ENCODE measurements at places on chromosomes 1 and 21.

- no peak for DNase-seq
These were observed 5.6 kb downstream of the SH3BGRL3 start for GRCh38 chr1:26285366-26286063.

GRCh38 chr1:64505944-64506655, 36.2 kb downstream of the CACHD1 start:
- DNase-seq = no peak

DNA sequence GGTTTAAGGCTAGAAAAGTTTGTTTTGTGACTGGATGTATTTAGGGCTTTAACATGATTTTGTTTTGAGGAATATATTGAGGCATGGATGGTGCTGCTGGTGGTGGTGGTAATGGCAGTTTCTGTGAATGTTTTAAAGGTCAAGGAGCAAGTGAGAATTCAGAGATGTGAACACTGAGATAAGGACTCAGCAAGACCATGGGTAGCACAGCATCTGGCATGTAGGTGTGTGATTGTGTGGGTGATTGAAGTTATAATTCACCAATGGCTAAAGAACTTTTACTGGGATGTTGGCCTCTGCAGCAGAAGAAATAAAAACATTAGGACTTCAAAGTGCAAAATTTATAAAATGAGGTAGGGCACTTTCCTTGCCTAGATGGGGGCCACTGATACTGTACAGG, 65.9 kb downstream of the MACF1 start:
- no peak for DNase-seq

DNA sequence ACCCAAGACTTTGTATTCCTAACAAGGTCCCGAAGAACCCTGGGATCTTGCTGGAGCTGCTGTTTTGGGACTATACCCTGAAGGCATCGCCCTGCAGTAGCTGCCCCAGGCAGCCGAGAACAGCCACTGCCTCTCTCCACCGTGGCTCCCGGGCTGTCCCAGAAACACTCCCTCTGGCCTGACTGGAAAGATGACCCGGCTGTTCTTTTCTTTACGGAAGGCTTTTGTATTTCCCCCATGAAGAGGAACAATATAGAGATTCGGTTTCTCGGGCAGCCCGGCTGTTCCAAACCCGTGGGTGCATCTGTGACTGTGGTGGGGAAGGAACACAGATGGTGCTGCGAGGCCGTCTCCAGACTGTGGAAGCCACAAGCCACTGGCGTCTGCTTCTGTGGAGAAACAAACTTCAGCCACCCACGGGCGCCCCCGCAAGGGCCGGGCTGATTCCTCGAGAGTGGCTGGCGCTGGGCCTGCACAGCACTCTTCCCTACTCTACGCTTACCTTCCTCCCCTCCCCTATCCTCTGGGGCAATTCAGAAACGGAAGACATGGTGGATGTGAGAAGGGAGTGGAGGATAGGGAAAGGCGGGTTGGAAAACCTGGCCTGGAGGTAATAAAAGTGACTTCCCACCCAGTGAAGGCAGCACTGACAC, 33.7 kb upstream of the VASH2 start:
- no peak for DNase-seq

- no peak for DNase-seq
These were observed 3.7 kb downstream of the HSD11B1 start for GRCh38 chr1:209708297-209708696.

GRCh38 chr1:91851130-91852010, 34.6 kb downstream of the TGFBR3 start:
- no peak for DNase-seq
